ENCODE measurements at places on chromosomes 7 and 10.

DNA sequence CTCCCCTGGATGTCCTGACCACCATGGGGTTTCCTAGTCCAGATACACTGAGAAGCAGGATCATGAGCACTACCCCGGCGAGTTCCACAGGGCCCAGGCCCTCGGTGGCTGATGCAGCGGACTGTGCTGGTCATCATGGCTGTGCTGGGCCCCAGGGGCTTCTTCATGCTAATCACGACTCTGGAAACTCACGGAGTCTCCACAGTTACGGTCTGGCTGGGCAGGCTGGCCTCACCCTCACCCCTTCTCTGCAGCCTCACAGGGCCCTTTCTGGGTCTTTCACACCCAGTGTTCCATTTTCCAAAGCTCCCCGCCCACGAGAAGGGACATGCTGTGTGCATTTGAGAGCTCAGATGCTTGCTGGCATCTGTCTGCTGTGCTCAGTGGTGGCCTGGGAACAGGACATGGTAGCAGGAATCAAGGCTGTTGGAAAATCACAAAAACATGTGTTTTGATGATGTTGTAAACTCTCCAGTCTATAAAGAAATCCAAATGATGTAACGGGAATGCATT, 119.0 kb downstream of the PTPN20 start:
- DNase-seq, result no peak

GRCh38 chr7:70773406-70773805, 358.5 kb upstream of the GALNT17 start:
- DNase-seq, result no peak

GRCh38 chr10:52276163-52276562, 37.9 kb upstream of the DKK1 start:
- DNase-seq, result no peak

- DNase-seq, result no peak
These were observed 9.5 kb upstream of the AUTS2 start for GRCh38 chr7:69588773-69589172.

DNA sequence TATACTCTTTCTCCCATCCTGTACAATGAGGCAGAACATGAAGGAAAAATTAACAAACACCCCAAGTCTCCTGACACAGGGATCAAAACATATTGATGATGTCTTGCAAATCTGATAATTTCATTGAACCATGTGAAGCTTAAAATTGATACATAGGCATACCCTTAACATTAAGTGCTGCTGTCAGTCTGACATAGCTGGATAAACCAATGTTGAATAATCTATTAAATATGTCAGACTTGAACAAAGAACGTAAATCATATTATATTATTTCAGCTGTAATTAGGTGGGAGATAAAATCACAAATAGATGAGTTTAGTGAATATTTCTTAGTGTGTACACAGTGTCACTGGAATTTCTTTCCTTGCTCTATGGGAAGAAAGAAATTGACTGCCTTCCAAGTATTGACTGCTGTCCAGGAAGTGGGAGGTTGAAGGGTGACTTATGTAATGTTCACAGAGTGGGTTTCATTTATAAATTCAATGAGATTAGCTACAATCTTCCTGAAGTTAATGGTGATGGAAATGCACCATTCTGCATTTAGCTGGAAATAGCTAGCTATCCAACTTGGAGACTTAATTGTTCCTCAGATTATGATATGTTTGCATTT, 170.8 kb downstream of the AUTS2 start:
- no peak for DNase-seq

DNA sequence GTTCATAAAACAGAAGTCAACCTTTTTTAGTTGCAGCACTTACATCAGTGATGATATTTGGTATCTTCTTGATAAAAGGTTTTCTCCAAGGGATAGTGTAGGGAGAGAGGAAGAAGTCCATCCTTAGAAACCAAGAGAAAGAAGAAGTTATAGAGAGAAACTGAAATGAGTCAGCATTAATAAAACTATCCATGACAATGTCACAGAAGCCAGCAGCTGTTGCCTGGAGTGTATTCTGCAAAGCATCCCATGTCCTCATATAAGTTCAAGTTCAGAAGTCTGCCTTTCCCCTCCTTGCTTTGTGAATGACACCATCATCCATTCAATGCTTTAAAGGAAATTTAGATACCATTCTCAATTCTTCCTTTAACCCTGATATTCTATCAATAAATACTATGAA, 14.4 kb upstream of the COL1A2 start:
- no peak for DNase-seq

GRCh38 chr10:115831016-115831415, 442.0 kb downstream of the GFRA1 start:
- no peak for DNase-seq

DNA sequence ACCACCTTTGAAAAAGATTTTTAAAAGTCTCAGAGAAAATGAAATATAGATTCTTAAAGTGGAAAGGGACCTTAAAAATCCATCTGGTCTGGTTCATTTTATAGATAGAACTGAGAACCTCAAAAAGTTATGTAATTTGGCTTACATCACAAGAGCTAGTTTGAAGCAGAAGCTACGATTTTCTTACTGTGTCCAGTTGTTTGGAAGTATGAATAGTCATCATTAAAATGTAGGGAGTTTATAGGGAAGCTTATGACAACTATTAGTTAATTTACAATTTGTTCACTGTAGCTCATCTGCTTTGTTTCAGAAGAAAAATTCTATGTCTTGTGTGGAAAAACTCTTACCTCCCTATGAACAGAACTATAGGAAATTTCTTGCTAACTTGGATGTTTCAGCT, 26.9 kb downstream of the ZEB1 start:
- DNase-seq, result no peak

- no peak for DNase-seq
These were observed 104.8 kb downstream of the JAZF1 start for GRCh38 chr7:28075674-28076358.

DNA sequence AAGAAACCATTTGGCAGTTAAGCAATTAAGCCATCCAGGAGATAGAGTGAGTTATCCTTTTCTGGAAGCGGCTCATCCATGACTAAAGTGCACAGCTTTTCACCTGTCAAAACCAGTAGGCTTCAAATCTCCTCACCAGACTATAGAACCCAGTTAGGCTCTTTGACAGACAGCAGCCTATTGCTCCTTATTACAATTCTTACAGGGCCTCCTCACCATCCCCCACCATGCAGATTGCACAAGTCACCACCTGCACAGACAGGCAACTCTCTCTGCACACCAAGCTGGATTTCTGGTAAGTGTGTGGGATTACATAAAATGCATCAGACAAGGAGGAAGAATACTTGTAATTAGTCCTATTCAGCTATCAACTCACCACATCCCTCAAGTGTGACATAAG, 301.6 kb downstream of the SNX13 start:
- no peak for DNase-seq

DNA sequence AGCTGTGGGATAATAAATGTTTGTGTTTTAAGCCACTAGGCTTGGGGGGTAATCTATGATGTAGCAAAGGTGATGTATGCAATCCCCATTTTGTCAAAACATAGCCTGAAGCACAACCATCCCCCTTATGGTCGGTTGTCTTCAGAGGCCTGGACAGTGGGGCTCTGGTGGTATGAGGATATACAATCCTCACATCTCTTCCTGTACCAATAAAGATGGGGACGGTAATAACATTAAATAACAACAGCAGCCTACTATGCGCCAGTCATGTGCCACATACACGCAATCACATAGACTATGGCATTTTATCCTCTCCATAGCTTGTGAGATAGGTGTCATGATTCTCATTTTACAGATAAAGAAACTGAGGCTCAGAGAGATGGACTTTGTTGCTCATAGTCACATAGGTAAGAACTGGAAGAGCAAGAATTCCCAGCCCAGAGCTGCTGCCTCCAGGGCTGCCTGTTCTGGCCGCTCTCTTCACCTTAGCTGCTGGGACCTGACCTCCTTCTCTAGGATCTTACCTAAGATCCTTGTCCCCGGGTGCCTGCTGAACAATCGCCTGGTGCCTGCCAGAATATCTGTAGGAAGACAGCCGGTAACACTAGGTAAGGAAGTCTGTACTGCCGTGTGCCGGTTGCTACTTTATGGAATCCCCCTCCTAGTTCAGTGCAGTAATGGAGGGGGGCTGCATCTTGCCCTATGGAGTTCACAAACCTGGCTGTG, 108.6 kb downstream of the ARHGAP22 start:
- no peak for DNase-seq

DNA sequence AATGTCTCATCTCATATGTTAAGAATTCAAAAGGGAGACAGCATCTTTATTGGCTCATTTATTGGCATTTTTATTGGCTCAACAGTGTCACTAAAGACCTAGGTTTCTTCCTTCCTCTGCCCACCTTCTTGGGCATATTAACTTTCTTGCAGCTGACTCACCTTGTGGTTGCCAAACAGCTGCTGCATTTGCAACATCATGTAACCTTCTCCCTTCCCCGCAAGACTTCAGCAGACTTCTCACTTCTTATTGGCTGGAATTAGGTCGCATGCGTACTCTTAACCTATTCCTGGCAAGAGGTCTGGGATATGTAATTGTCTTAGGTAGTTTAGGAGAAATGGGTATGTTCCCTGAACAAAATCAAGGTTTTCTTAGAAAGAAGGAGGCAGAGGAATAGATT, 263.2 kb downstream of the POU6F2 start:
- DNase-seq, result no peak

- DNase-seq, result no peak
These were observed 724 bp downstream of the BBIP1 start for GRCh38 chr10:110918269-110918642.

DNA sequence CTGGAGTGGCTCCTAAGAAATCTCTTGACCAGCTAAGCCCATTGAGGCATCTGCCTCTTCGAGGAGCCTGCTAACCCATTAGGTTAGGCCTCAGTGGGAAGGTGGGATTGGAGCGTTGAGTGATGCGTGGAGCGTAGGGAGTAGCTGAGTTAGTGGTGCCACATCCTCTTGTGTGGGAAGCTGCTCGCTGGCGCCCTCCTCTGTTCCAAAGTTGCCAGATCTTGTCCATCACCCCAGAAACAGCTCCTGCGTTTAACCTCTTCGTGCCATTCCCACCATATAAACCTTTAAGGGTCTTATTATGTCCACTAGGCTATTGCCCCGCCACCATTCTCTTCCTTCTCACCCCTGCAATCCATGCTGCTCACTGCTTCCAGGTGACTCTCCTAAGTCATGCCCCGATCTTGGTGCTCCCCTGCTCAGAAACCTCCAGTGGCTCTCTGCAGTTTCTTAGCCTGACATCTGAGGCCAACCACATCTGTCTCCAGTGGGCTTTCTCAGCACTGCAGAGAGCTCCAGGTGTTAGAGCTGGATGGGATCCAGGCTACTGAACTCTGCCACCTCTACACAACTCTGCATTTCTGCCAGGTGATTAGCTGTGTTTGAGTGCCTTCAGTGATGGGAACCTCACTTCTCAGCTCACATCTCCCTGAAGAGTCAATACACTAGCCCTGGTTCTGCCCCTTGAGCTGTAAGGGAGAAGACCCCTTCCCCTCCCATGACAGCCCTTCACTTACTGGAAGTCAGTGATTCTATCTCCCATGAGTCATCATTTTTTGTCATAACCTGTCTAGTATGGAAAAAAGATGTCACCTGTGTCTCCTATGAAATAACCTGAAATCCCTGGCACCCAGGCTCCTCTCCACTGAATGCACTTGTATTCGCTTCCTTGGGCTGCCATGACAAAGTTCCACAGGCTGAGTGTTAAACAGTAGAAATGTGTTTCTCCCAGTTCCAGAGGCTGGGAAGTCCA, 65.0 kb upstream of the FGFR2 start:
- peak; percentile 1 for DNase-seq

- DNase-seq, result no peak
These were observed 23.9 kb downstream of the ESYT2 start for GRCh38 chr7:158805414-158805813.

DNA sequence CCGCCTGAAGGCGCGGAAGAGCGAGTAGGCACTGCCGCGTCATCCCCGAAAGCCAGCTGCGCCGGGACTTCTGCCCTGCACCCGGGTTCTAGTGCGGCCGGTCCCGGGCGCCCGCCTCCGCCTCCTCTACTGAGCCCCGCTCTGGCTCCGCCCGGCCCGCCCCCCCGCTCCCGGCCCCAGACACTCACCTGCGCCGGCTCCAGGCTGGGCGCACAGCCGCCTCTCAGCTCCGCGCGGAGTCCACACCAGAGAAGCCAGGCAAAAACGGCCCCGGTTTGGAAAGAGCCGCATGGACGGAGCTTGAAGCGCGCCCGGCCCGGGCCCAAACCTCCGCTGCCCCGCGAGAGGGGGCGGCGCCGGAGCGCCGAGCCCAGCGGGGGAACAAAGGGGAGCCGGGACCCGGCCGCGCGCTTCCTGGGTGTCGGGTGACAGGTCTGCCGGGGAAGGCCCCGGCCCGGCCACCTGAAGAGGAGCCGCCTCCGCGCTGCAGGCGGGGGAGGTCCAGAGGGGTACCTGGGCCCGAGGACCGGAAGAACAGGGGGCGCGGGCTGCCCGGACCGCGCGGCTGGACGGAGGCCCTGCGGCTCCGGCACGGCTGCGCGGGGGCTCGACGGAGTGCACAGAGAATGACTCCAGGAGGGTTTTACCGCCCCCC, 168.2 kb downstream of the NRF1 start:
- peak; percentile 57 for DNase-seq

GRCh38 chr10:48798481-48799254, 114.0 kb downstream of the WDFY4 start:
- DNase-seq, result no peak

DNA sequence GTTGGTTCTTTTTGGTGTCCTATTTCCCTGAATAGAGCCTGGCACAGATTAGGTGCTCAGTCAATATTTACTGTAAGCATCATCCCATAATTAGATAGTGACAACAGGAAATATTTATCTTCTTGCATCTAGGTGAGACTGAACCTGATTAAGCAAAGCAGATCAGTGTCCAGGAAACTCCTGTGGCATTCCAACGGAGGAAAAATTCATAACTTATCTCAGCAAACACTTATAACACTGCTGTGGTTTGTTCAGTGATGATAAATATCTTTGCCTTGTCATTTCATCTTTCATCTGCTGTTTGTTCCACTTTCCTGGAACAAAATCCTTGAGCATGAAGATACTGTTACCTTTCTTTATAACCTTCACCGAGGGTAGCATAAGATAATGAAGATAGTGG, 1160.3 kb upstream of the AUTS2 start:
- DNase-seq, result no peak

DNA sequence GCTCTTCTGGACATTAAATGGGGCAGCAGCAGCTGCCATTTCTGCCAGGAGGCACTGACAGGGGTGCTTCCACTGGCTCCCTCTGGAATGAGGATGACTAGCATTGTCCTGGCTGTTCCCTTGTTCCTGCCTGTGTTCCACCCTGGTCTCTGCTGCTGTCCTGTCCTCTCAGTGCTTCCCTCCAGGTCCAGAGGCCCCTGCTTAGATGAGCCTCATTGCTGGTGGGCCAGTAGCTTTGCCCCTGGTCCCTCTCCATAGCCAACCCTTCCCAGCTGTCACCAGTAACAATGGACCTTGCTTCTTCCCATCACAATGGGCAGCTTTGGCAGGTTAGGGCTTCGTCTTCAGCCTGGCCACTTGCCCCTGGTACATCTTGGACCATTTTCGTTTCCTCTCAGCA, 561.1 kb downstream of the TCERG1L start:
- no peak for DNase-seq

DNA sequence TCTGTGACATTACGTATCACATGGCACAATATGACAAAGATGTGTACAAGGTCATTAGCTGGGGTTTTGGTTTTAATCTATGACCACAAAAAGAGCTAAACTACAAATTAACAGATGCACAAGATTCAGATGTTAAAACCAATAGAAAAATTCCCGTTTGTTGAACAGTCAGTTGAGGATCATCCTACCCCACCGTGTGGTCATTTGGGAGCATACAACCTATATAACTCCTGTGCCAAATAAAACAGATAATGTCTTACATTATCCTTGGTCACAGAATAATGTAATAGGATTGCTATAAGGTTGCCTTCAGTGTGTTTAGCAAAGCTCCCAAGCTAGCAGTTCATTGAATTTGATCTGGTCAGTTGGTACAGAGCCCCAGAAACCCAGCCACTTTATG, 28.2 kb downstream of the ASNS start:
- DNase-seq, result no peak

GRCh38 chr7:15834446-15834845, 148.0 kb upstream of the MEOX2 start:
- DNase-seq, result no peak
